ENCODE measurements at places on chromosomes 2 and 18.

GRCh38 chr18:46426021-46426678, 230.9 kb downstream of the LOXHD1 start:
- DNase-seq, result no peak

DNA sequence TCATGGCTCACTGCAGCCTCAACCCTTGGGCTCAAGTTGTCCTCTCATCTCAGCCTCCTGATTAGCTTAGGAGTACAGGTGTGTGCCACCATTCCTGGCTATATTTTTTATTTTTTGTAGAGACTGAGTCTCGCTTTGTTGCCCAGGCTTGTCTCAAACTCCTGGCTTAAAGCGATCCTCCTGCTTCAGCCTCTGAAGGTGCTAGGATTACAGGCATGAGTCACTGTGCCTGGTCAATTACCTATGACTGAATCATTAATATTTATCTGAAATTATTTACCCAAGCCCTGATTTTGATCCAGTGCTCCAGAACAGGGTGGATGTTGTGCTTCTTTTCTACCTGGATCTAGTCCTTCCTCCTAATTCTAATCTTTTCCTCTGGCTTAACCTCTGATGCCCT, 87.8 kb downstream of the MAP2 start:
- DNase-seq, result no peak

DNA sequence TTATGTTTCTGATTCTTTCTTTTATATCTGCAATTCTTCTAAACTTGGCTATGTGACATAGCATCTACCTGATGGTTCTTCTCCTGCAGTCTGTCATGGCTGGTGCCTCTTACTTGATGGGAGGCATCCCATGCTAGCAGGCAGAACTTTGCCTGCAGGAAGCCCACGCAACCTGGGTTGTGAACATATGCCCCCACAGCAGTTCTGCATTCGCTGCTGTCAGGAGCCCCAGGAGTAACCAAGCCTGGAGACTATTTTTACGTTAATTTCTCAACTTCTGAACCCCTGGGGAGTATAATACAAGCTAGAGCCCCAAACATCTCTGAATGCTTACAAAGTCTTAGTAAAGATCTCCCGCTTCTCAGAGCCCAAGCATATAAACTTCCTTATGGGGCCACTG, 12.1 kb downstream of the FAM168B start:
- DNase-seq, result no peak

DNA sequence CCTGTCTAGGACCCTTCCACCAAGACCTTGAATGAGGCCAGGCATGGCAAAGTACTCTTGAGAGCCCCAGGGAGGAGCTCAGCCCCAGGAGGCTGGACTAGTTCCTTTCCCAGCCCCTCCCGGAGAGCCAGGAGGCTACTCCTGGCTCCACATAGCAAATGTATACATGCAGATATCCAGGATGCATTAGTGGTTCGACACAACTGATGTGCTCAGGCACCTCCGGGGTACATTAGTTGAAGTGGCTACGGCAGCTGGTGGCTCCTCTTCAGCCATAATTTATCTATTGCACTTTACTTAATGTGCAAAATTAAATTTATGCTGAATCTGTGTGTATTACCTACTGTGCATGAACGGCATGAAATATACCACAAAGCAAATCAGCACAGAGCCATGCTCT, 182.8 kb upstream of the MEIS1 start:
- DNase-seq, result no peak

DNA sequence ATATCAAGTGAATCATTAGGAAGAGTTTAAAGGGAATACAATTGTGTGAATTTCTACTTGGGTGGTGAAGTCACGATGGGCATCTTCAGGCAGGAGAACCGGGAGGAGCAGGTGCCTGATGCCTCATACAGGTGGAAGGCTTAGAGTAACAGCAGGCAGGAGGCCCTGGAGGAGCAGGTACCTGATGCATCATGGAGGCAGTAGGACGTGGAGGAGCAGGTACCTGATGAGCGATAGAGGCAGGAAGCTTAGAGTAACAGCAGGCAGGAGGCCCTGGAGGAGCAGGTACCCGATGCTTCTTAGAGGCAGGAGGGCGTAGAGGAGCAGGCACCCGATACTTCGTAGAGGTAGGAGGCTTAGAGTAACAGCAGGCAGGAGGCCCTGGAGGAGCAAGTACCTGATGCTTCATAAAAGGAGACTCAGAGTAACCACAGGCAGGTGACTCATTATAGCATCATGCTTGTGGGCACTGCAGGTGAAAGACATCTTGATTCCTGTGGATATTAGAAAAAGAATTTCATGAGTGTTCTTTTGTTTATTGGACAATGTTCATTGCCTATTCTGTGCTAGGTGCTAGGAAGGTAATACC, 133.9 kb downstream of the ATP9B start:
- DNase-seq, result no peak

GRCh38 chr18:59685501-59685900, 11.7 kb downstream of the CCBE1 start:
- no peak for DNase-seq

DNA sequence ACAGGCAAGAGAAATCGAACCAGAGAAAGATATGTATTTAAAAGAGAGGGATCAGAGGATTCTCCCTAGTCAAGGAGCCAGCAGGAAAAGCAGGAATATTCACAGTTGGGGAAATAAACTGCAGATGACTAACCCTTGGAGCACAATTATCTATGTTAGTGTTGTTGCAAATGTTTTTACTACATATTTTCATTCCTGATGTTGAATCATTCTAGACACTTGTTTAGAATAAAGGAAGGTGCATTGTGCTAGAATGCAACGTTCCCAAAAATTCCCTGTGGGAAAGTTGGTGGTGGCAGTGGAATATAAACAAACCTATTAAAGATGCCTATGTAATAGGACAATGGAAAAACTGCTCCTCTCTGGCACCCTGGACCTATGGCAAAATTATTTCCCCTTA, 63.3 kb downstream of the DTNA start:
- no peak for DNase-seq

DNA sequence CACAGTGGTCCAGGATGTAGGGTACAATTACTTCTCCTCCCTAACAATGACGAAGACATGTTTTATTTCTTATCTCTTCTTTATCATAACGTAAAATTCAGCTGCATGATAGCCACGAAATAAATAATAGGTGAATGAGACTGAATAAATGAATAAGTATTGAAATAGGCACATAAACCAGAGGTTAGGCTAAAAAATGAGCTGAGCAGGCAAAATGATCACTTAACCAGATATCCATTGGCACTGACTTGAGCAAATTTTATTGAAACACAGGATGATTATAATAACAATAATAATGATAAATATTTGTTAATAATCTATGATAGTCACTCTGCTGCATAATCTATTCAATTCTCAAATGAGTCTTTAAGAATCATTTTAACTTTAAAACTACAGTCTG, 506.9 kb upstream of the ZNF804A start:
- DNase-seq, result no peak

DNA sequence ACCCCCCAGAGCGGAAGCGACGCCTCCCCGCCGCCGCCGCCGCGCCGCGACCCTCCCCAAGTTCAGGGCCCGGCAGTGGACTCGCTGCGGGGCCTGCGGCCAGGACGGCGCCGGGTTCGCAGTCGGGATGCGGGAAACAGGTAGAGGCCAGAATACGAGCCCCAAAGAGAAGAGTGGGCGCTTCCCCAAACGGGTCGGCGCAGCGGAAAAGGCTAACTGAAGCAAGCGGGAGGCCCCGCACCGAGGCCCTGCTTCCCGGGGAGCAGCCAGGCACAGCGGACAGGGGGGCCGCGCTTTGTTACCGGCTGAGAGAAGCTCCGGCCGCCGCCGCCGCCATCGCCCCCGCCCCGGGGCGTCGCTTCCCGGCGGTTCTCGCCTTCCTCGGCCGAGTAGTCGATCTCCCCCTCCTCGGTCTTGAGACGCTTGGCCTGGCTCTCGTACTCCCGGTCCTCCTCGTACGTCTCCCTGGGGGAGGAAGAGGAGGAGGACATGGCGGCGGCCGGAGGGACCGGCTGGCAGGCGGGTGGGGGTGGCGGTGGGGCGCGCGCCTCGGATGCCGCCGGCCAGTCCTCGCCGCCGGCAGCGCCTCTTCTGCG, 494 bp downstream of the HNRNPLL start:
- DNase-seq, result peak; percentile 34

DNA sequence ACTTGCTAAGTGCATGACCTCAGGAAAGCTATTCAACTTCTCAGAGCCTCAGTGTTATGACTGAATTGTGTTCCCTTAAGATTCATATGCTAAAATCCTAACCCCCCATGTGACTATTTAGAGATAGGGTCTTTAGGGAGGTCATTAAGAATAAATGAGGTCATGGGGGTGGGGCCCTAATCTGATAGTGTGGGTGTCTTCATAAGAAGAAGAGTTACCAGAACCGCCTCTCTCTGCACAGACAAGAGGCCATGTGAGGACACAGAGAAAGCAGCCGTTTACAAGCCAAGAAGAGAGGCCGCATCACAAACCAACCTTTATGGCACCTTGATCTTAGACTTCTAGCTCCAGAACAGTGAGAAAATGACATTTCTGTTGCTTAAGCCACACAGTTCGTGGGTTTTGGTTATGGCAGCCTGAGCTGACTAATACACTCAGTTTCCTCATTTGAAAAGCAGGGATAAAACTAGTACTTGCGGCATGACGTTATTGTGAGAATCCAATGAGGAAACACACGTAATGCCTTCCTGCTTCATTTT, 9.9 kb downstream of the SH2D6 start:
- no peak for DNase-seq

GRCh38 chr2:127423478-127423843, 5.2 kb downstream of the PROC start:
- no peak for DNase-seq

DNA sequence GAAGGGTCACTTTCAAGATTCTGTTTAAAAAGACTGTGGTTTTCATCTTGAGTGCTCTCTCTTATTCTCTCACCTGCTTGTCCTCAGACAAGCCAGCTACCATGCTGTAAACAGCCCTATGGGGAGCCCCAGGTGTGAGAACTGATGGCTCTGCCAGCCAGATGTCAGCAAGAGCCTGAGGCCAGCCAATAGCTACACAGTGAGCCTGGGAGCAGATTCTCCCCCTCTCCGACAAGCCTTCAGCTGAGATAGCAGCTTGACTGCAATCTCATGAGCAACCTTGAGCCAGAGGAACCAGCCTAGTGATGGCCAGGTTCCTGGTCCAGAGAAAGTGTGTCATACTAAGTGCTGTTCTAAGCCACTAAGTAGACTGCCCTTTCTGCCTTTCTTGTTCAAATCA, 272.1 kb downstream of the NAPG start:
- DNase-seq, result no peak

DNA sequence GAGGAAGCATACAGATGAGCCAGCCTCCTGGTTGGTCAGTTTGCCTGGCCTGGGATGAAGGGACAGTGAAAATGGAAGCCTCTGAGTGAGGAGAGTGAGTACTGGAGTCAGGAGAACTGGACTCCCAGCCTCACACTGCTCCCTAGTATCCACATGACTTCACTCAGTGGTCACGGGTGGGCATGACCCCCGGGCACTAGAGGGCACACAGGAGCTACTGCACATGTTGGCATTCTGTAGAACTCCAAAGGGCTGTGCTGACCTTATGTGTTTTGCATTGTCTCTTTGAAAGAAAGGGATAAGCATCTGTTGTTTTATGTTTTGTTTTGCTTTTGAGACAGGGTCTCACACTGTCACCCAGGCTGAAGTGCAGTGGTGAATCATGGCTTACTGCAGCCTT, 23.7 kb downstream of the NCAPH start:
- DNase-seq, result peak; percentile 15

GRCh38 chr18:11586896-11587295, 22.5 kb upstream of the SLC35G4 start:
- no peak for DNase-seq

DNA sequence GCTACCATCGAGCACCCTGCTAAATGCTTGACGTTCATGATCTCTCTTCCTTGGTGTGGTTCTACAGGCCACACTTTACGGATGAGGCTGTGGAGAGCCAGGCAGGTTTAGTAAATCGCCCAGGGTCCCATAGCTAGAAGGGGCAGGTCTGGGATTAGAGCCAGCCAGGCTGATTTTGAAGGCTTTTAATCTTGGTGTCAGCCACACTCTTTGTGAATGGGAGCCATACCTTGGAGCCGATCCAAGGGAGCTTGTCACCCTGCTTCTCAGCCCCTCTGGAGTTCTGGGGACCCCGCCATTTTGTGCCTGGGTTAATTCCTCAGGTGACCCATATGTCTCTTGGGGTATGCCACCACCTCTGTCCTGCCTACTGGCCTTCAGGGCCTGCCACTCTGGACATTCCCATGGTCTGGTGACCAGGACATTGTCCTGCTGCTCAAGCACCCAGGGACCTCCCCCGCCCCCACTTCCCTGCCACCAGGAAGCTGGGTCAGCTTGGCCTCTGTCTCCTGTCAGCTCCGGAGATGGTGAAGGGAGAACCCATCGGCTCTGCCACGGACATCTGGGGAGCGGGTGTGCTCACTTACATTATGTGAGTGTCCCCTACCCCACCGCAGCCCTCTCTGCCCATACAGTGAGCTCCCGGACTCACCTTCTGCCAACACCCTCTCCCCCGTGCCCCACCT, 7.3 kb upstream of the GMPPA start:
- no peak for DNase-seq

GRCh38 chr2:54372361-54372760, 83.8 kb upstream of the SPTBN1 start:
- no peak for DNase-seq

DNA sequence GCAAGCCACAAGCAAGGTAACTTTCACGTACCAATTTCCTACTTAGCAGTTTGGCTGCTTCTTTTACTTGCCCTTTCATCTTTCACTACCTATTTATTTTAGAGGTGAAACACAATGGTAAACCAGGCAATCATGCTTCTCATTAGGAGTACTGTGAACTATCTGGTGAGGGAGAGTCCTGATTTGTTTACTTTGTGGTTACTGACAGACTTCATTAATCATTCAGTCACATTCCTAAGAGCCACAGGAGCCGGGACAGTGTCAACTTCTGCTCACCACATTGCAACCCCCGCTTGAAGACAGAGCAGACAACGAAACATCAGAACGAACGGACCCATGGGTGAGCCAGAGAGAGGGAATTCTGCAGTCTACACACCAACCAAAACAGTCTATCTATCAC, 28.8 kb downstream of the TUBB6 start:
- DNase-seq, result no peak

- DNase-seq, result no peak
Observed at GRCh38 chr18:56460581-56460980, 177.8 kb downstream of the TXNL1 start.

- DNase-seq, result no peak
Observed at GRCh38 chr18:13442451-13442850, 223.9 kb downstream of the LDLRAD4 start.

Data from effector memory CD4-positive, alpha-beta T cell (primary cell).